T1000 (cell line): ENCODE measurements at places on chromosomes 7 and 10.

DNA sequence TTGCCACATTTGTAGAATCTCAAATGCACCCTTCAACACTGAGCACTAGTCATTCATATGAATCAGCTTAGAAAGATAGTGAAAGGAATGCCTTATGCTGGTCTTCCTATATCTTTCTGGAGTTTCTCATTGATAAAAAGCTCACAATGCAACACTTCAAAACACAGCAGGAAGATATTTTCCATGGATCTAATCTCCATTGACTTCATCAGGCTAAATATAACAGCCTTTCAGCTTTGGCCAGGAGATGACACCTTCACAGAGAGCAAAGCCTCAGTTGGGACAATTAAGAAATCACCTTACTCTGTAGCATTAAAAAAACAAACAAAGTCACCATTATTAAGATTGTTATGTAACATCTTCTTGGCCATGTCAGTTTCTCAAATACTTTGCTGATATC, 6.7 kb downstream of the NRP1 start:
- DNase-seq, result no peak

DNA sequence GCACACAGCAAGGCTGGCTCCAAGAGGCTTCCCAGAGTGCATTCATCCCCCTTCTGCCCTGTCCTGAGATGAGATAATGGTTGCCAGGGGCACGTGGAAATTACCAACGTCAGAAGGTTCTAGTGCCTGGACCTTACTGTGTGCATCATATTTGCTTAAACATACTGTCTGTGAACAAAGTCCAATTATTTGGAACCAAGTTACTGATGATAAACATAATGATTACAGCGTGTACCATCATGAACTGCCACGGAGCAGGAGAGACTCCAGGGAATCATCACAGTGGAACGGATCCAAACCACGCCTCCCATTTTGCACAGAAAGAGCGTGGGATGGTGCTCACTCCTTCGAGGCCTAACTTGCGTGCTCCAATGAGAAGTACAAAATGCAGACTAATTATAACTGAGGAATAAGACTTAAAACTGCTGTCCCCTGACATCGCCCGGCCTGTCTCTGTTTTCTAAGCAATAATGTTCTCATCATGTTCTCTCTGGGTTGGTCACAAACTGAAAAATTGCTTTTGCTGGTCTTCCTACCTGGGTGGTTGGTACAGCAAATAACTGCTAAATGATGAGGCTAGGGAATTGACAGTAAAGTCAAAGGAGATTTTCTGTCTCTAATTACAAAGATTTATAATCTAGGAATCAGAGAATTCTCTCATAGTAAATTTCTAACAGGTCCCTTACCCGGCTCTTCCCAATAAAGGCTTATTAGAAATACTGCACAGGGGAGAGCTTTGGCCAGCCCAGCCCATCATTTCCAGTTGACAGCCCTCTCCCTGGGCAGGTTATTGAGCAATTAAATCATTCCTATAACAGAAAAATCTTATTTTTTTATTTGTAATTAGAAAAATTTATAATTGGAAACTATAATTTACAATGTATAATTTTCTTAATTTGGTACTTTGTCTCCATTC, 182.2 kb downstream of the CAMK1D start:
- no peak for DNase-seq

DNA sequence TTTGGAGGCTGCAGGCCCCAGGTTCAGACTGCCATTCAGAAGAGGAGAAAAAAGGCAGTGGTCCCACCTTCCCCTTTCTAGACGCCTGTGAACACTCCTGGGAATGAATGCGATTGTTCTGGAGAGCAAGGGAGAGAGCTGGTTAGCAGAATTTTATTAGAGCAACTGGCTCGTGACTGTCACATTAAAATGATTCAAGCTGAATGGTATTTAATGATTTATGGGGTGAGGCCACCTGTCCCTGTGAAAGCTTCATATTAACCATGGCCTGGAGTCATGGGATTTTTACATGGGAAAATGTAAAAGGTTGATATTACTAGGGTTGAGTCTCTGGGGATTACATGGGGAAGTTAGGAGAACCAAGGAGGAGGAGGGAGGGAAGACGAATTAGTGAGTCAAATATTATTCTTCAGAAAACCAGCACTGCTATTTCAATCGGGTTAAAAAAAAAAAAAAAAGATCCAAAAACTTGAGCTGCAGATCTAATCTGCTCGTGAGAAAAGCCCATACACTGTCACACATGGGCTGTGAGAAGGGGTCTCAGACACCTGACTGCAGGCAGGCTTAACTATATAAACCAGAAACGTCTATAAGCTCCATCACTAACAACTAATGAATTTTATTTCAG, 8.3 kb downstream of the CXCL12 start:
- DNase-seq, result no peak

GRCh38 chr10:75009426-75009825, 102.0 kb upstream of the SAMD8 start:
- no peak for DNase-seq

GRCh38 chr7:155361346-155361680, 63.6 kb downstream of the INSIG1 start:
- no peak for DNase-seq

DNA sequence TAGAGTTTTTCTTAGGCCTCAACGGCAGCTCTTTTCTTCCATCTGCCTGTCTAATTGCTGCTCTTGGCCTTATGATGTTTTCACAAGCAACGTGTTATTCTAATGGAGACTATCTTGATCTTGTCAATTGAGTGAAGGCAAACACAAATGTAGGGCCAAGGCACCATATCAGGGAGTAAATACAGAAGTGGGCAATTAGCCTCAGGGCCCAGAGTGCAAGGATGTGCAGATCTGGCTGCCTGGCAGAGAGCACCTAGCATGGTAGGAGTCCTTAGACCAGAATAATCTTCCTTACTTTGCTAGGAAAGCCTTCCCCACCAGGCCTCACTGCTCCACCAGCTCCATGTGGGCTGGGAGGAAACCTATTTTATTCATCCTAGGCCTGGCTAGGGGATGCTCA, 590.9 kb downstream of the LRMDA start:
- DNase-seq, result no peak

GRCh38 chr10:71622154-71622526, 97.4 kb downstream of the C10orf105 start:
- no peak for DNase-seq

DNA sequence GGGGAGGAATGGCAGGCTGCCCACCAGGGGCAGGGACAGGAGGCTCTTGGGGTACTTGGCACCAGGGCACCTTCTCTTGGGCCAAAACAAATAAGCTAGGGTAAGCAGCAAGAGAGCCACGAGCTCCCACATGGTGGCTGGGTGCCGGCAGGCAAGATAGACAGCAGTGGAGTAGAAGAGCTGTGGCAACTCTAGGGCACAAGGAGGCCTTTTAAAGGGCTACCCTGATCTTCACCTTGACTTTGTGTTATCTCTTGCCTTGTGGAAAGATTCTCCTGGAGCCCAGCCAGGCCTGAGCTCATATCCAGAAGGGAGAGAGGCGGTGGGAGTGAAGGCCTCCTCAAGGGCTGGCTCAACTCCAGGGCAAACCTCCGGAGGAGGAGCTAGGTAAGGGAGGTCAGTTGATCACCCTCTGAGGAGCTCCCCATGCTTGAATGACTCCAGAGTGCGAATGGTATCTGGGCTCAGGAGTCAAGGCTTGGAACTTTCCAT, at the start of gene CYP17A1:
Gene CYP17A1, minus strand, starts transcription at position 184 of the 492 bp plus-strand sequence. Its CDS starts 52 bp downstream, at position 132.
- no peak for DNase-seq

- DNase-seq, result no peak
Measured at GRCh38 chr10:105597312-105597711, 956.2 kb downstream of the SORCS3 start.
